ENCODE measurements at places on chromosomes 12 and 14.

DNA sequence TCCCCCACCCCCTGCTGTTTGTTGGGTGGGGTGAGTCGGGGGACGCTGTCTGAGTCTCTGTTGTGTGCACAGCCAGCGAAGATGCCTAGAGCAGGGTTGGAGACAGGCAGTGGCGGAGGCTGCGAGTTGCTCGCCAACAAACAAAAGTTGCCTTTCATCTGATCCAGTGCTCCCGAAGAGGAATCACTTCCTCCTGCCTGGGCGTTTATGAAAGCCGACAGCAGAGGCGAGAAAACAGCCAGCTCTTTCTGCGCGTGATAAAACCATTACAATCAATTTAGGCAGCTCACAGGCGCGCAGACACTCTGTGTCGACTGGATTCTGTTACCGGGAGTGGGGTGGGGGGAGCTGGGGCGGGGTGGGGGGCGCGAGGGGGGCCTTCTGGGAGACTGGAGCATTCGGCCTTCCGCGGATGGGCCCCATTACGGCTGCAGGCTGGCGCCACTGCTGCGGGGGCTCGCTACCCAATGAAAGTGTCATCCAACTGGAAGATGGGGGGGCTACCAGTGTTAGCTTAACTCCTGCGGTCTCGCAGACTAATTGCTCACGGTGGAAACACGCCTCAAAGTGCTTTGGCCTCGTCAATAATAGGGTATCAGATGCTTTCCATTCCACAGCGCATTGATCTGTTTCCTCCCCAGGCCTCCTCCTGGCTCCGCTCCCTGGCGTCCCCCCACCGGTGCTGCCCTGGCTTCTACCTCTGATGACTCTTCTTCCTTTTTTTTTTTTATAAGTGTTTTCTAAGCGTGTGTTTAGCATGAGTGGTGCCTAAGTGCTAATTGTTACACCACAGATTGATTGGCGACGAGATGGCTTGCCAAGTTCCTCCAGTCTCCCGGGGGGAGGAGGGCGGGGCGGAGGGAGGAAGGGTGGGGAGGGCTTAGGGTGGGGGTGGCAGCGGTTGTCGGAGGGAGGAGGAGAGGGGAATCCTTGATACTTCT lies 678.4 kb downstream of the MED13L start:
- DNase-seq: peak; percentile 71

GRCh38 chr14:60713513-60713912 lies 10.6 kb downstream of the SIX4 start:
- no peak for DNase-seq

GRCh38 chr12:26280869-26281268 lies 85.5 kb downstream of the SSPN start:
- DNase-seq: no peak

- no peak for DNase-seq
These were observed 87.7 kb upstream of the KRR1 start for GRCh38 chr12:75599061-75599460.

DNA sequence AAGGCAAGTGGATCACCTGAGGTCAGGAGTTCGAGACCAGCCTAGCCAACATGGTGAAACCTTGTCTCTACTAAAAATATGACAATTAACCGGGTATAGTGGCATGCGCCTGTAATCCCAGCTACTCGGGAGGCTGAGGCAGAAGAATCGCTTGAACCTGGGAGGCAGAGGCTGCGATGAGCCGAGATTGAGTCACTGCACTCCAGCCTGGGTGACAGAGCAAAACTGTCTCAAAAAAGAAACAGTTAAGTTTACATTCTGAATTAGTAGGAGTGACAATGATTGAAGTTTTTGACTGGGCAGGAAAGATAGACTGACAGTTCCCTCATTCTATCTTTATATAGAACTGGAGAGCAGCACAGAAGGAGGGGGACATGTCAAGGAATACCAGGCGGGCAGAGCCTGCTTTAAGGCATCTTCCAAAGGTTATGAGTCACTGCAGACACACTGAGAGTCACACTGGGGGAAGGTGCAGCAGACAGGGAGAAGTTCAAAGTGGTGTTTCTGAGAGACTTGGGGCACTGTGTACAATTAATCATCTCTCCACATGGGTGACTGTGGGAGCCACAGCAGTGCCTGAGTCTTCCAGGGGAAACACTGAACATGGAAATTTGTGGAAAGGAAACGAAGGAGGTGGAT lies 42.8 kb upstream of the RNASE3 start:
- no peak for DNase-seq

GRCh38 chr14:20501346-20501745 lies 4.0 kb upstream of the RNASE10 start:
- no peak for DNase-seq

GRCh38 chr14:71659159-71659558 lies 273.1 kb upstream of the RGS6 start:
- DNase-seq: no peak

- DNase-seq: no peak
These were observed 251.6 kb downstream of the BCAT1 start for GRCh38 chr12:24697295-24697694.

DNA sequence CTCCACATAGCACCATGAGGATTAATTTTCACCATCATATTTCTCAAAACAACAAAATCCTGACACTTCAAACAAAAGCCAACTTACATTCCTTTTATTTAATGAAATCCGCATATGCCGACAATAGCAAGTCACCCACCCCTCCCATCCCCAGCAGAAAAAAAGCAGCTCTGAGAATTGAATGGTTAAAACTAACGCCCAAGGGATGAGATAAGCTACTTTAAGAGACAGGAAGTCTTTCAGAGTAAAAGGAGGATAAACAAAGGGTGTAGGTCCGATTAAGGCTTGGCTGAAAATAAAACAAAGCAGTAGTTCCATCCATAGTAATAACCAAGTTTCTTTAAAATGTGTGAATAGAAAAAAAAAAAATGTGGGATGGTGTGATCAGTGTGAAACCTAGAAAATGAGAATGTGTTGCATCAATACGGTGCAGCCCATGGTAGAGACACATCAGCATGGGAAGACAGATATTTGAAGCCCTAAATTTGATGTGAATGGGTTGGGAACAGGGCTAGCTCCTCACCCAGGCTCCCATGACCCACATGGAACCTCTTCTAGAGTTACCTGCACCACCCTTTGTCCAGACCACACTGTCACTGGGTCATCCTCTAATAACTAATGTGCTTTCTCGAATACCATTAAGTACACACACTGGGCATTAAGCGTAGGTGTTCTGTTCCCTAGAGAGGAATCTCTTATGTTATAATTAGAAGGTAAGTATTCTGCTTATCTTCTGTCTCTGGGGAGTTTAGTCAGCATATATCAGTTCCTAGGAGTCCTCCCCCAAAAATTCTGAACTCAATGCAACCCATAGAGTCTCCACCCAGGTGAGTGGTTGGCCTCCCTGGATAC lies 31.7 kb downstream of the RTRAF start:
- no peak for DNase-seq

DNA sequence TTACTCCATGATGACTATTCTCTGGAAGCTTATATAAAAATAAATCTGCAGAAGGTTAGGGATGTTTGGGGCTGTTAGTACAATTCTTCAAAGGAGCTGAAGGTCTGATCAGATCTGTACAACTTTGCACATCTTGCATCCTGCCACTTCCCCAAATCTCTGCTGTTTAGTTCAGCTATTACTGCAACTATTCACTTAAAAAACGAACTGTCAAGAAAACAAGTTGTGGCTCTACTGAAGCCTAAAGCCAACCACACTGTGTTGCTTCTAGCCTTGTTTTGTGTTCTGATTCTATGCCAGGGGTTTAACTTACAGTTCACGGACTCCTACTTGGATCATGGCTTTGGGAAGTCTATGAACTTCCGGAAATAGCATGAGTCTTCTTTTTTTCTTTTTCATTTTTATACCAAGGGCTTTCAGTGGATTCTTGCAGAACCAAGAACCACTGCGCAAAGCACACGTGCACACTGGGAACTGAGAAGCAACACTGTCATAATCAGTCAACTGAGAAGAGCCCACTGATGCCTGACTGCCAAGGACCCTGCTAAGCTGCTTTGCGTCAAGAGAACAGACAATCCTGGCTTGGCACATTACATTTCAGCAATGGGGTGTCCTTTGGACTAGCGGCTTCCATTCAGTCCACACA lies 66.3 kb upstream of the EEA1 start:
- no peak for DNase-seq

GRCh38 chr12:3668479-3669165 lies 84.3 kb downstream of the CRACR2A start:
- DNase-seq: no peak

DNA sequence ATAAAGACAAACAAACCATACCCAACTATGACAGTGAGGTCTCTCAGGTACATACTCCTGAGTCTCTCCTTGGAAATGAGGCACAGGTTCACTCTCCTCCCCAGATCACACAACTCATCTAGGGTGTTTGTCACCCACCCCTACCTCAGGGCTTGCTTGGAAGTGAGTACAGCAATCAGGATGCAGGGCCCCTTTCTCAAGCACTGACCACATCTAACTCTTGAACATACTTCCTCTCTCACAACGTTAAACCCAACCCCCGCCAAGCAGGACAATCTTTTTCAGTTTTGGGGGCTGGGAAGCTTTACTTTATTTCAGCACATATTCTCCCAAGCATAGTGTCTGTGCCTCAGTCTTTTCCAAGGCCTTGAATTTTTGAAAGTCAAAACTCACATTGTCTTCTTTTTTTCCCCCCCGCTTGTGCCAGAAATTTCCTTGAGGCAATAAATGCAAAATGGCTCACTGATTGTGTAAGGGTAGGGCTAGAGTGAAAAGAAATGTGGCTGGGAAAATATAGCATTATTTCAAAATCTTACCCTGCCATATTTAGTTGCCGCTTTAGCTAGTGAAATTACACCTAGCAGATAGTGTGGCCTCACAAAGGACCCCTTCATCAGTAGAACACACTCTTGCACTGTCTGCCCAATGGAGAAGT lies 2.4 kb upstream of the GPR65 start:
- no peak for DNase-seq

DNA sequence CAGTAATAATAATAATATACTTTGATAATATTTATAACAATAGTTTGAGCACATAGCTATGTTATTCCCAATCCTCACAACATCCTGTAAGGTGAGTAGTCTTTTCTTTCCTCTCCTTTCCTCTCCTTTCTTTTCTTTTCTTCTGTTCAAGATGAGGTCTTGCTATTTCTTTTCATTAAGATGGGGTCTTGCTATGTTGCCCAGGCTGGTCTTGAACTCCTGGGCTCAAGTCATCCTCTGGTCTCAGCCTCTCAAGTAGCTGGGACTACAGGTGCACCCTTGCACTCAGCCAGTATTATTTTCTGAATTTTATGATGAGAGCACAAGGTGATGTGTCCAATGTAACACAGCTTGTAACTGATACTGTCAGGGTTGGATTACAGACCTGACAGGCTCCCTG lies 134.6 kb downstream of the OTOGL start:
- no peak for DNase-seq

DNA sequence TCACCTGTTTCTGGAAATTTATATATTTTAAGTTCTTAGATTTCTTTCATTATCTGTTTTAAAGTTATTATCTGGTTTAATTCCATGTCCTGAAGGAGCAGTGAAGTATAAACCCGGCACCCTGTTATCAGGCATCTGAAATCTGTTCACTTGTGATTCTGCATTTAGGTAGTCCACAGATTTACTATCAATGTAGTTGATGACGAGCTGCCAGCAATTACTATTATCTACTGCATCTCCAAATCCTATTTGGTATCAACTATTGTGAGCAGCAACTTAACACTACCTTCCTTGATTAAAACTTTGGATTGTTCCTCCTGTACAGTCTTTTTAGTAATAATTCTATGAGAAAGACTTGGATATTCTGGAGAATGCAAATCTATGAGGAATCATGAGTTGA lies 36.1 kb downstream of the PRORP start:
- no peak for DNase-seq

DNA sequence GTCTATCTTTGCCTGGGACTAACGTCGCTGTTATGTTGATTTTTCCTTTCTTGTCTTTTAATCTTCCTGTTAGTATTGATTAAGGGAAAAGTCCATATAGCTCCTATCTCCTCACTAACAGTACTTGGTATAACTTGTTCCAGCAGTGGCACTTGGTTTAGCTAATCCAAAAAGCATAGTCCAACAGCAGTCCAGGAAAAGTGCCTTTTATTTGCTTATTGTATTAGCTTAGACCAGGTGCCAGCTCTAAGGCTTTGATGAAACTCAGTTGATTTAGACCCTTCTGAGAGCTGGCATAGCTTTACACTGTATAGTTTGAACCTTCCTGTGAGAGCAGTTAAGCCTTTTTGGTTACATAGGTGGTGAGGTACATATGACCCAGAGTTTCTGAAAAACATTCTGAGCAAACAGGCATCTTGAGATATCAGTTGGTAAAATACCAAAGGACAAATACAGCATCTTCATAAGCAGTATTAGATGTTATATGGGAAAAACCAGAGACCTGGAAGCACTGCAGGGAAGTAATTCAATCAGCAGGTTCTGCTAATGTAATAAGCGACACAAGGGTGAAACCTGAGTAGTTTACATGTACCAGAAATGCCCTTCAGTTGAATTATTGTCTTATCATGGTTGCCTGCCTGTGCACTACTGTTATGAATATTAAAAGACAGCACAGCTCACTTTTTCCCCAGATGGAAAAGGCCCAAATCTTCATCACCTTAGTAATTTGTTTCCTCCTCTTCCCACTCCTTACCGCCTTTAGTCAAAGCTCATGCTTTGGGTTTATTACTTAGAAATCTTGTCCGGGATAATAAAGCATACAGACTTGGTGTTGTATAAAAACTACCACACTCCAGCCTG lies 13.0 kb downstream of the PELI2 start:
- DNase-seq: no peak

DNA sequence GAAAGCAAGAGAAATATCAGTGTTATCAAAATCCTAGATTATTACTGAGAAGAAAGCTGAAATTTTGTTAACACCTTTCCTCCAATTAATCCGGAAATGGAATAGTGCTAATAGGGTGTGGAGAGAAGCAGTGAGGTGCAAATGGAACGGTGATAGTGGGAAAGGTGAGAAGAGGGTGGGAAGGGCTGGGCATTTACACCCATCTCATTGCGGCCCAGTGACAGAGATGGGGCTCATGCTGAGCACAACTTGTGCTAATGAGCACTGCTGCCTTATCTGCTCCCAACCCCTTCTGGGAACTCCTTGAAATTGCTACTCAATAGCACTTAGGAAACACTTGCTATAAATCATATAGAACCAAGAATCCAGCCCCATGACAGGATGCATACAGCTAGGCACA lies 94.4 kb downstream of the PTPRR start:
- no peak for DNase-seq

GRCh38 chr12:119803381-119803791 lies 73.7 kb downstream of the CIT start:
- peak; percentile 30 for DNase-seq

DNA sequence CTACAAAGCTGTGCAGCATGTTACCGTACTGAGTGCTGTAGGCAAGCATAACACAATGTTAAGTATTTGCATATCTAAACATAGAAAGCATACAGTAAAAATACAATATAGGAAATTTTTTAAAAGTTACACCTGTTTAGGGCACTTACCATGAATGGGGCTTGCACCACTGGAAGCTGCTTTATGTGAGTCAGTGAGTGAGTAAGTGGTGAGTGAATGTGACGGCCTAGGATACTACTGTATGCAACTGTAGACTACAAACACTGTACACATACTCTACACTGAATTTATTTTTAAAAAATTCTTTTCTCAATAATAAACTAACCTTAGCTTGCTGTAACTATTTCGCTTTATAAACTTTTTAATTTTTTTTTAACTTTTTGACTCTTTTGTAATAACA lies 82.1 kb upstream of the FSCB start:
- no peak for DNase-seq
